ENCODE measurements at places on chromosomes 16 and 17. TPM values are rescaled to one million over a fixed set of nuclear protein-coding genes. Genes with fewer than 3 reads are reported as not detected.
A peak's percentile ranks its signal among the peaks of the same experiment; 100 is the strongest.

GRCh38 chr16:56520251-56520577 lies 390 bp upstream of the BBS2 start:
- no peak for DNase-seq

The XAF1 gene
- total RNA-seq, result 19.5 TPM

GRCh38 chr16:85577899-85578598 lies 35.1 kb upstream of the GSE1 start:
- DNase-seq, result no peak

The NACA2 gene
- not detected for total RNA-seq

The CLDN7 gene
- 14.2 TPM for total RNA-seq

- no peak for DNase-seq
Observed at GRCh38 chr17:62573480-62574117, 53.9 kb upstream of the MRC2 start.

DNA sequence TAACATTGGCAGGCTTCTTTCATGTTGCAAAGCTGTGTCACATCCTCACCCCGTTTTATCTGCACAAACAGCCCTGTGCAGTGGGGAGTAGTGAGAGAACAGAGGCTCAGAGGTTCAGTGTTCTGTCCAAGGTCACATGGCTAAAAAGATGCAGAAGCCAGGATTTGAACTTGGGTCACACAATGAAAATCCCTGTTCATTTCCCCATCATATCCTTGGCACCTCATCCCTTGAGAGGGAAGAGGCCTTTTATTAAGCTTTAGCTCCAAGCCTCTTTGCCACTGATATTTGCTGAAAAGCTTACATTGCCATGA lies 106.6 kb downstream of the AMFR start:
- no peak for DNase-seq

DNA sequence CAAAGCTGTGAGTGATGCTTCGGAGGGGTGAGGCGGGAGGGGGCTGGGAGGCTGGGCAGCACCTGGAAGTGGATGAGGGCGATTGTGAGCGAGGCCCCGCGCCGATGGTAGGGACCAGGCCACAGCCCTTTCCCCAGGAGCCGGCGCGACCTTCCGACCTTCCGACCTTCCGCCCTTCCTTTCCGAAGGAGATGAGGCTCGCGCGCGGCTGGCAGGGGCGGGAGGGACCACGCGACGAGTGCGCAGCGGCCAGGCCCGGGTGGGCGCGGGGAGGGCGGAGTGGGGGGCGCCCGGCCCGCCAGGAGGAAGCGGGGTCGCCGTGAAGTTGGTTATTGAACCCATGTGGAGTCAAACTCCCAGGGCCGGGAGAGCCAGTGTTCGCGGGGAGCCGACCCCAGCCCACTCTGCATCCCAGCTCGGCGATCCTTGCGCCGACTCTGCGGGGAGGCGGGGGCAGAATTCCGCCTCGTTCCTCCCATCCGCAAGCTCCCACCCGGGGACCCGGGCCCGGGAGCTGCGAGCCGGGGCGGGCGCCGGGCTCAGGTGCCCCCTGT lies 56.6 kb downstream of the RAP1GAP2 start:
- DNase-seq, result no peak

DNA sequence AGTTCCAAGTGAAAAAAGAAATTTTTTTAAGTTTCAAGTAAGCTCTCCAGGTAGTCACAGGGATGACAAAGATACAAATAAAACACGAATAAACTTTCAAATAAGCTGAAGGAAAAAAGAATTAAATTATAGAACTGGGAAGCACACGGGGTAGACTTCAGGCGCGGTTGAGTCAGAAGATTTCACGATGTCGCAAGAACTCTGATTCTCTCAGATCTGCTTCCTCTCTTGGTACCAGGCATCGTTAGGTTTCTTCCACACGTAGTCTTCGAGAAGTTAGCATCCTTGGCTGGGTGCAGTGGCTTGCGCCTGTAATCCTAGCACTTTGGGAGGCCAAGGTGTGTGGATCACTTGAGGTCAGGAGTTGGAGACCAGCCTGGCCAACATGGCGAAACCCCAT lies 784.1 kb upstream of the RBFOX1 start:
- DNase-seq, result no peak

The RUSF1 gene
- 68.1 TPM for total RNA-seq

- DNase-seq, result no peak
Observed at GRCh38 chr16:69315486-69316311, 4.5 kb downstream of the VPS4A start.

GRCh38 chr17:596763-597644 lies 117.6 kb downstream of the VPS53 start:
- DNase-seq, result no peak

The CHMP1A gene
- total RNA-seq, result 43.6 TPM

The SMG6 gene
- total RNA-seq, result 29.1 TPM

DNA sequence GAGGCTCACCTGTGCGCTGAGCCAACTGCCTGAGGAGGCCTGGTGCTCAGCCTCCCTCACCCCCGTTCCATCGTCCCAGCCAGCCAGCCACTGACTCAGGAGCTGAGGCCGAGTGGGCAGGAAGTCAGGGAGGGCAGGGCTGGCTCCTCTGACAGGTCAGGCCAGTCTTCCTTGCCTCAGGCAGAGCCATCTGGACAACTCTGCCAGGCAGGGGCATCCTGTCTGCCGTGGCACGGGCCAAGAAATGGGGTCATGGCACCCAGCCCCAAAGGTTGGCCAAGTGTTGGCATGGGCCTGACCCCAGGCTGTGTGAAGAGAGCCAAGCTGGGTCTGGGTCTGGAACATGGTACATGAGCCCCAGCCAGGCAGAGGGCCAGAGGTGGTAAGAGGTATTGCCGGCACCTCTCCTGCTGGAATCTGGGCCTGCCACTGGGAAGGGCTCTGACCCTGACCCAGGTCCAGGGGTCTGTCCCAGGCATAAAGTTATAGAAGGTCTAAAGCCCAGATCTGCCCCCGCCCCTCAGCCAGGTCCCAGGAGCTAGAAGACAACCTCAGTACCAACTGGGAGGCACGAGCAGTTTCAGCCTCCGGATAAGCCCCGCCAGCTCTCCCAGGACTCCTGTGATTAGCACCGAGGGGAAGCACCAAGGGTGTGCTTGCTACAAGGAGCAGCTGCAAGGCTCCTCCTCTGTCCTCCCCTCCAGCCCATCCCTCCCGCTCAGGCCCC lies 2.5 kb upstream of the VASN start:
- no peak for DNase-seq

DNA sequence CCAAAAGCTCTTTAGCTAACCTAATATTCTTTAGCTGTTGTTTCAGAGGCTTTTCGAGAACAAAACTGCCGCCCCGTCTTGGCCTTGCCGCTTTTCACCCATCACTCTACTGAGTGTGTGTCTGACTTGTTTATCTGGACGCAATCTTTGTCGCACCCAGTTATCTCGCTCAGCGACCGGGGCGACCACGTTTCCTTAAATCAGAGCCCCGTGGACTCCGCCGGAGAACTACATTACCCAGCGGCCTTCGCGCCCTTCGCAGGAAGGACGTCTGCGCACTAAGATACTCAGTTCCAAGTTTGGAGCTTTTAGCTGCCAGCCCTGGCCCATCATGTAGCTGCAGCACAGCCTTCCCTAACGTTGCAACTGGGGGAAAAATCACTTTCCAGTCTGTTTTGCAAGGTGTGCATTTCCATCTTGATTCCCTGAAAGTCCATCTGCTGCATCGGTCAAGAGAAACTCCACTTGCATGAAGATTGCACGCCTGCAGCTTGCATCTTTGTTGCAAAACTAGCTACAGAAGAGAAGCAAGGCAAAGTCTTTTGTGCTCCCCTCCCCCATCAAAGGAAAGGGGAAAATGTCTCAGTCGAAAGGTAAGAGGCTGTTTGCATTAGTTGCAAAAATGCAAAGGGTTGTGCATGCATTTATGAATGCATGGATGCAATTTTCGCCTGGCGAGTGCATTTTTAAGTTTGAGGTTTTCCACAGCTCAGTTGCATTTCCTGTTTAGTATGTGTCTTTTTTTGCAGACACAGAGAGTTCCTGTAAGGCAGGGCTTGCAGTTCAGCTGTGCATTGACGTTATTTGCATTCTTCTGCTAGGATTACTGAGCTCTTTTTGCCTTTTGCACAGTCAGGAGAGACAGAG lies at the start of gene MAP2K6:
Gene MAP2K6, plus strand, starts transcription at position 290 of the 867 bp plus-strand sequence. Its CDS starts 288 bp downstream, at position 578.
- DNase-seq, result peak; percentile 93

DNA sequence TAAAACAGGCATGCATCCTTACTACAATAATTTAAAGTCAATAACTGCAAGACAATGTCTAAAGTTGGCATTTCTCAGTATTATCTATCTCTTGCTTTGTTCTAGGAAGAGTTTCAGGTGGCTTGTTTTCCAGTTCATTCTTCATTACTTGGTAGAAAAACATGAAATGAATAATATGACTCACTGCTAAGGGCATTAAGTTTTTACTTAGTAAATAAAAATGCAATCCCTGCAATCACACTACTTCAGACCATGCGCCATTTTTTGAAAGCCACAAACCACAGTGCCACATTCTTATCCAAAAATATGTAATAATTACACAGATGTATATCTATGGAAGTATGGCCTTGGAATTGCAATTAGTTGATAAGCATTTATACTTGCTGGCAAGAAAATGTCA lies 55.4 kb downstream of the CREBBP start:
- DNase-seq, result no peak

DNA sequence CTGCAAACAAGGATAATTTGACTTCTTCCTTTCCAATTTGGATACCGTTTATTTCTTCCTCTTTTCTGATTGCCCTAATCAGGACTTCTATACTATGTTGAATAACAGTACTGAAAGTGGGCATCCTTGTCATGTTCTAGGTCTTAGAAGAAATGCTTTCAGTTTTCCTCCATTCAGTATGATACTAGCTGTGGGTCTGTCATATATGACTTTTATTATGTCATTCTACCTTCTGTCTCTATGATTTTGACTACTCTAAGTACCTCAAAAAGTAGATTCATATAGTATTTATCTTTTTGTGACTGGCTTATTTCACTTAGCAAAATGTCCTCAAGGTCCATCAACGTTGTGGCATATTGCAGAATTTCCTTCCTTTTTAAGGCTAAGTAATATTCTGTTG lies 111.5 kb upstream of the RBBP6 start:
- DNase-seq, result no peak

- no peak for DNase-seq
Observed at GRCh38 chr16:75506107-75506506, 10.9 kb upstream of the CHST6 start.

GRCh38 chr17:41939044-41939692 lies 8.8 kb downstream of the ODAD4 start:
- no peak for DNase-seq

DNA sequence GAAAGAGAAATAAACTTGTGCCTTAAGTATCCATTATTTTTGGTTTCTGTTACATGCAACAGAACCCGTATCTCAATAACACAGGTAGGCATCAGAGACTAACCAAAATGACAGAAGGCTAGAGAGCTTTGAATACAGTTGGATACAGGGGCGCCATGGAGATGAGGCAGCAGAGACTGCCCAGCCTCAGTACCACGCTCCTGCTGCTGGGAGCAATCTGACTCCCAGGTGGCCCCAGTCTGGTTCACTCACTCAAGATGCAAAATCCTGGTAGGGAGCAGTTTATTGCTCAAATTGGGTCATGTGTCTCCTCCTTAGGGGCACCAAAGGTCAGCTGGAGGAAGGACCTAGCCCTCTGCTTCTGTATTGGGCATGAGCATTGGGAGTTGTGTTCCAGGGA lies 218.9 kb downstream of the USP22 start:
- no peak for DNase-seq

GRCh38 chr17:27888067-27888466 lies 5.1 kb downstream of the LYRM9 start:
- no peak for DNase-seq

The CIITA gene
- total RNA-seq, result 11.1 TPM

The ABCA9 gene
- 3.6 TPM for total RNA-seq

DNA sequence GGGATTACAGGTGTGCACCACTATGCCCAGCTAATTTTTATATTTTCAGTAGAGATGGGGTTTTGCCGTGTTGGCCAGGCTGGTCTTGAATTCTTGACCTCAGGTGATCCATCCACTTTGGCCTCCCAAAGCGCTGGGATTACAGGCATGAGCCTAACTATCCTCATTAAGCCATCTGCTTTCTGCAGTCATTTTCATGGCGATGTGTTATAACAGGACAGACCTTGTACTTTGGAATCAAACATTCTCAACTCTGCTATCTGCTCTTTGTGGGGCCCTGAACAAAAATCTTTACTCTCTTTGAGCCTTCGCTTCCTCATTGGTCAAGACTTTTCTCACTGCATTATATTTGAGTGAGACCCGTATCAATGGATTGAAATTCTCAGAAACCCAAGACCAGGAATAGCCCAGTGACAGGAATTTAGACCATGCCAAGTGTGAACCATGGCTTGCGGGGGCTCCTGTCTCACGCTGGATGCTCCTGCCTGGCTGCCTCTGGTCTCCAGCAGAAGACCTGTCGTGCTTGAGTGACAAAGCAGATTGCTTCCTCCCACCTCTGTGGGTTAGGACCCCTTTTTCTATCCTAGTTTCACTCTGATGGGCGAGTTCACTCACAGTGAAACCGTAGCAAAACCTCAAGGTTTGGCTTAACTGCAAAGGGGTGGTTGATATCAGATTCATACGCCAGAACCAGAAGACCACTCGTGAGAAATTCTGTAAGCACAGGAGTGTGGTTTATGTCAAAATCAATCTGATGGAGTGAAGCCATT lies 519.1 kb downstream of the MAF start:
- no peak for DNase-seq

The METTL16 gene
- total RNA-seq, result 35.6 TPM

GRCh38 chr17:19578545-19578944 lies 44.9 kb downstream of the SLC47A1 start:
- no peak for DNase-seq

The RAPGEFL1 gene
- 4.8 TPM for total RNA-seq

DNA sequence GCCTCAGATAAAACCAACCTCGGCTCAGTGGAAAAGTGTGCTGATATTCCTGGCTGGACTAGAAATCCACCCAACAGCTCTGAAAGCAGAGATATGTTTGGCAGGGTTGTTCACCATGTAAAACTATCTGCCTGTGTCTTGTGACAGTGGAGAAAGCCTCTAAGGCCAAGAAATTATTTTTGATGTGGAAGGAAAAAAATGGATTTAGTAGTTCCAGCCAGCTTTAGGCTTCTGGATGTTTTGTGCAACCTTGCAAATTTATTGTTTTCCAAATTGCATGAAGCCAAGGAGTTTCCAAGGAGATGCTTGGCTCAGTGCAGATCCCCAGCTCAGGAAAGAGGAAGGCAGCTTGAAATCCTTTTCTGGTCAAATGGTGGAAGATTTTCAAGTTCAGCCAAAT lies 31.6 kb downstream of the TEKT5 start:
- peak; percentile 33 for DNase-seq

- DNase-seq, result no peak
Observed at GRCh38 chr16:49623501-49624266, 232.2 kb downstream of the ZNF423 start.

The TMC5 gene
- 0.96 TPM for total RNA-seq

DNA sequence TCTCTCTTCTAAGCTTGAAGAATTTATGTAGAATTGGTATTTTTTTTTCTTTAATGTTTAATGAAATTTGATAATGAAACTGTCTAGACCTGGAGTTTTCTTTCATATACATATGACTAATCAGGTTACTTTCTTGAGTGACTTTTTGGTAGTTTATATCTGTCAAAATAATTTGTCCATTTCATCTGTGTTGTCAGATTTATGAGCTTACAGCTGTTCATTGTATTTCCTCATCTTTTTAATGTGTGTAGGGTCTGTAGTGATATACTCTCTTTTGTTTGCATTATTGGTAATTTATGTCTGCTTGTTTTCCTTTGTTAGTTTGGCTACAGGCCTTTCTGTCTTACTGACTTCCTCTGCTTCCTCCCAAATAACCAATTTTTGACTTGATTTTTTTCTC lies 55.7 kb downstream of the TAOK1 start:
- DNase-seq, result no peak

GRCh38 chr16:73405851-73406250 lies 357.9 kb upstream of the ZFHX3 start:
- peak; percentile 57 for DNase-seq

All from umbilical cord (tissue), 2 donors.